ENCODE measurements at places on chromosomes 12 and 14. TPM values are rescaled to one million over a fixed set of nuclear protein-coding genes. Genes with fewer than 3 reads are reported as not detected.

GRCh38 chr12:81080431-81080983 is 2.6 kb downstream of the ACSS3 start:
- DNase-seq = no peak

- DNase-seq = no peak
Measured at GRCh38 chr14:103045371-103045869, 11.9 kb downstream of the CDC42BPB start.

- no peak for DNase-seq
Measured at GRCh38 chr14:35202195-35202594, 79.8 kb downstream of the PRORP start.

DNA sequence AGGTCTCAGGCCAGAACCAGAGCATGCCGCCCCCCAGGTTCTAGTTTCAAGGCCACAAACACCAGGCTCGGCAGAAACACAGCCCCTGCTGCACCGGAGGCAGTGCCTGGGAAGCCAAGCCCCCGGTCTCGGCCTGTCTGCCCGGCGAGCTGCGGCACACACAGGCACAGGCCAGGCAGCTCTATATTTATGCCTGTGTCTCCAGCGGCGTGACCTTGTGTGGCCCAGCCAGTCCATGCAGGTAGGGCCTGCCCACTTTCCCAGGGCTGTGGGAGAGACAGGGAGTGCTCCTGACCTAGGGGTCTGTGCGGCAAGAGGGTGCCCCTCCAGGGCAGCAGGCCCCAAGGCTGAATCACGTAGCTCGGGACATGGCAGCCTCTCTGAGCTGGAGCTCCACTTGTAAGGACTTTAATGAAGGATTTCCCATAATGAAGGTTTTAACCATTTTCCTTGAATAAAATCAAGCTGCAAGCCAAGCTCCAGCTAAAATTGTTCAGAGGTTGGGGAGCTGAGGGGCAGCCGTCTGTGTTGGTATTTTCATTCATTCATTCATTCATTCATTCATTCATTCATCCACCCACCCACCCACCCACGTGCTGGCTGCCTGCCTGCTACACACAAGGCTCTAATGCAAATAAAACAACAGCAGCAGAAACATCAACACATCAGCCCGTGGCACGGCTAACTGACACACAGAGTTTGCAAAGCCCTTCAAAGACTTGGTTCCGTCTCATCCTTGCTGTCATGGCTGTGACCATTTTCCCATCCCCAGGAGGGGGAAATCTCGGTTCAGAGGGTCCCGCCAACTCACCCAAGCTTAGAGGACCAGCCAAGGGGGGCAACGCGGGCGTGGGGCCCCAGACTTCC is 92.0 kb downstream of the RFLNA start:
- no peak for DNase-seq

DNA sequence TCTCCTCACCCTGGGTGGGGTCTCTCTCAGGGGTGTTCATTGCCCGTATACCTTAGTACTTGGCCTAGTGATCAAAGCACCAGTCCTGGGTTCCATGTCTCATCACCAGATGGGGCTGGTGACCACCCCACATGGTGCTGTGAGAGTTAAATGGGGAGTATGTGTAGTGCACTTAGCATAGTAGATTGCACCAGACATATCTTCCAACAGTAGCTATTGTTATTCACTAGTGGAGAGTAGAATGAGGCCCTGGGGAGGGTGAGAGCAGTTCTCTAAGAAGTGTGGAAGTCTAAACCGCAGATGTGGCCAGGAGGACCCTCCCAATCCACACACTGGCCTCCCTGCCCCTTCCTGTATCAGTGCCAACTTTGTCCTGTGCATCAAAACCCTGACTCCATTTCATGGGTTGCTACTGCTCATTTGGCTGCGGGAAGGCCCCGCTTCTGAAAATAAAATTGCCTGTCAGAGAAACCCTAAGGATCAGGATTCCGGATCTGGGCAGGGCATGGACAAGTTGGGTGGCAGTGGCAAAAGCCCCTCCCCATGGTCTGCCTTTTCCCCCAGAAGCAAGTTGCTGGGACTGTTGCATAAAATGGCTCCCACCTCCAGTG is 4.4 kb downstream of the CD9 start:
- DNase-seq = no peak

DNA sequence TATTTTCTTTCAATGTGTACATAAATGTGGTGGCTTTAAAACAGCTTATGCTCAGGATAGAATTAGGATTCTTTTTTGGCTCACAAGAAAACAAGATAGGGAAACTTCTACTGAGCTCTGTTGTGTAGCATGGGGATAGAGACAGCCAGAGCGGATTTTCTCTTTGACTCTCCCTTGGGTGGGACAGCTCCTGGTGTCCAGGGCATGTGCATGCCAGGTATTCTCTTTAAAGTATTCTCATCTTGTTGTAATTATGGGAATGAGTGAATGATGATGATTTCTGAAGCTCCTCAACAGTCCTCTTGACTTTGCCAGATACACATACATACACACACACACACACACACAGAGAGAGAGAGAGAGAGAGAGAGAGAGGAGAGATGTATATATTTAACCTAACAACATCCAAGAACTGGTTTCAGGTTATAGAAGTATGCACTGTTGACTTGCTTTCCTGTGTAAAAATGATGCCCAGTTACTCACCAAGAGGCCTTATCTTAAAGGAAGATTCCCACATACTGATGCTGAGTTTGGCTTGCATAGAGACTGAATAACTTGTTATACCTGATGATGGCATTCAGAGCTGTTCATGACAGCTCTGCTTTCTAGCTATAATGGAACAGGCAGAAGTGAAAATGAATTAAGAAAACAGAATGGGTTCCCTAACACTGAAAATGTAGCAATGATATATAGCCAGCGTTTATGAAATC is 387.5 kb downstream of the EGLN3 start:
- no peak for DNase-seq

DNA sequence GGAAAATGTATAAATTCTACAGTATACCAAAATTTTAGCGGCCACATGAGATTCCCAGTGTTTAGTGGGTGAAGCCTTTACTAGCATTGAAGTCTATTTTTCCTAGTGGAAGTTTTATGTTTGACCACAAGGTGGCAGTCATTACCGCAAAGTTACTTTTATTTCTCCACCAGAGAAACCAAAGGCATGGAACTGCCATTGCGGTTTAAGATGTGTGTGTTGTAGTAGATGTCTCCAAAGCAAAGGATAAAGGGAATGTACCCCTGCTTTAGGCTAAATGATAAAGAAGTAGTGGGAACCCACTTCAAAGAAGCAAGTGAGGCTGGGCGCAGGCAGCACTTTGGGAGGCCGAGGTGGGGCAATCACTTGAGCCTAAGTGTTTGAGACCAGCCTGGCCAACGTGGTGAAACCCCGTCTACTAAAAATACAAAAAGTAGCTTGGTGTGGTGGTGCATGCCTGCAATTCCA is 140.5 kb downstream of the PRKCH start:
- DNase-seq = no peak

DNA sequence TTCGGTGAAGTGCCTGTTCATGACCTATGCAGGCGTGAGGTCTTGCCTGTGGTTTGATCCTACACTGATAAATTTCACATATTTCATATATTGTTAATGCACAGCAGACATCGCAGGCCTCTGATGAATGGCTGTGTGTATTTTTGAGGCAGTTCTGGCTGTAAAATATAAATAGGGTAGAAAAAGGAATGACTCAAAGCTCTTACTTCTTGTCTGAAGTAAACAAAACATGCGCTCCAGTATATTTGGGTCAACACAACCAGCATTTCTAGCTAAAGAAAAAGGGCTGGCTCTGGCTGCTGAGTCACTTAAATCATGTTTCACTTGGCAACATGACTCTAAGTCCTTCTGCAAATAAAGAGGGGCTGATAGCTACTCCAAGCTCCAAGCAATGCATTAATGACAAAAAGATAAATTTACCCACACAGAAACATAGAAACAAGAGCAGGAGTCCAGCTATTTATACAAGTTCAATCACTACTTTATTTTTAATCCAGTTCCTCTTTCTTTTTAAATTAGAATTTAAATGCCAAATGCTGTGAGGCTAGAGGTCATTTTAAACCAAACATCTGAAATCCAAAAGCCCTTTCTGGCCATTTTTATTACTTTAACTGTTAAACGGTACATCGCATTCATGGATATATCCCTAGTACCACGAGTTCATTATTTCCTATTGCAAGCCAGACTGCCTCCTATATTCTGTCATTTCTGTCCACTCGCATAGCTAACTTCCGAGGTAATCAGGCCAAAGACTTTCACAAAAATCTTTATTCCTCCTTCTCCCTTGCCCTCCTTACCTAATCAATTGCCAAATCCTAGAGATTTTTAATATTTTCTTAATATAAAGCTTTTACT is 54.3 kb upstream of the TMCC3 start:
- DNase-seq = no peak

DNA sequence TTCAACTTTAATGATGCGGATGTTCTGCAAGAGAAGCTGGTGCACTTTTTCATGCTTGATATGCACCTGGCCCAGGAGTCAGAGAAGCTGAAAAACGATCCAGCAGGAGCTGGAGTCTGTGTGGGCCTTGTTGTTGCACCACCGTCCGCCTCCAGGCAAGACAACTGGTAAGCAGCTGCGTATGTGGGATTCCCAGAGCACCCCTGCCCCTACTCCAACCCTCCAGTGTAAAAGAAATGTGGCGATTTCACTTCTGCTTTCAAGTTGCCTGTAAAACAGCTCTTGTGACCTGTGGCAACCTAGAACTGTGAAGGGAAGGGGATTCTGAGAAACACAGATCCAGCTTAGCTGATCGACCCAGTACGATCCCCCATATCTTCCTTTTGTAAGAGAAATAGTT is 154.1 kb upstream of the PELI2 start:
- no peak for DNase-seq

- no peak for DNase-seq
Measured at GRCh38 chr12:123705935-123706334, 6.2 kb upstream of the ATP6V0A2 start.

- no peak for DNase-seq
Measured at GRCh38 chr12:39830171-39830570, 210.6 kb upstream of the ABCD2 start.

DNA sequence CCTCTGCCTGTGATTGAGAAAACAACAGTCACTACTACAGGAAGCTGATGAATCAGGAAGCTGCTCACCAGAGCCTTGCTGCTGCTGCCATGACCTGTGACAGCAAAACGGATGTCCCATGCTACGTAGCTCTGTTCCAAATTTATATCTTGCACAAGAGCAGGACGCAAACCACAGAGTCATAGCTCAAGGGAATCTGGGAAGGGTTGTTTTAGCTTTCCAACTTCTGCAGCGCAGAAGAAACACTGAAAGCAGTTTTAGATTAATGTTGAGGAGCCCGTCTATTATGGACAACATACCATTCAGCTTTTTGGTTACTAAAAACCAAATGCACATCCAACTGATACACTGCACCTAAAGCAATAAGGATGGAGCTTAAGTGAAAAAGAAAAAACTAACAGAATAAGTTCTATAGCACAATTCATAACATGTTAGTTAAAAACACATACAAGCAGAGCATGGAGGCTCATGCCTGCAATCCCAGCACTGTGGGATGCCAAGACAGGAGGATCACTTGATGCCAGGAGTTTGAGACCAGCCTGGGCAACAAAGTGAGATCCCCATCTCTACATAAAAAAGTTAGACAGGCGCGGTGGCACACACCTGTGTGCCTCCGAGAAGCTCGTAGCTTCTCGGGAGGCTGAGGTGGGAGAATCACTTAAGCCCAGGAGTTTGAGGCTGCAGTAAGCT is 1.7 kb upstream of the ANKRD33 start:
- no peak for DNase-seq

DNA sequence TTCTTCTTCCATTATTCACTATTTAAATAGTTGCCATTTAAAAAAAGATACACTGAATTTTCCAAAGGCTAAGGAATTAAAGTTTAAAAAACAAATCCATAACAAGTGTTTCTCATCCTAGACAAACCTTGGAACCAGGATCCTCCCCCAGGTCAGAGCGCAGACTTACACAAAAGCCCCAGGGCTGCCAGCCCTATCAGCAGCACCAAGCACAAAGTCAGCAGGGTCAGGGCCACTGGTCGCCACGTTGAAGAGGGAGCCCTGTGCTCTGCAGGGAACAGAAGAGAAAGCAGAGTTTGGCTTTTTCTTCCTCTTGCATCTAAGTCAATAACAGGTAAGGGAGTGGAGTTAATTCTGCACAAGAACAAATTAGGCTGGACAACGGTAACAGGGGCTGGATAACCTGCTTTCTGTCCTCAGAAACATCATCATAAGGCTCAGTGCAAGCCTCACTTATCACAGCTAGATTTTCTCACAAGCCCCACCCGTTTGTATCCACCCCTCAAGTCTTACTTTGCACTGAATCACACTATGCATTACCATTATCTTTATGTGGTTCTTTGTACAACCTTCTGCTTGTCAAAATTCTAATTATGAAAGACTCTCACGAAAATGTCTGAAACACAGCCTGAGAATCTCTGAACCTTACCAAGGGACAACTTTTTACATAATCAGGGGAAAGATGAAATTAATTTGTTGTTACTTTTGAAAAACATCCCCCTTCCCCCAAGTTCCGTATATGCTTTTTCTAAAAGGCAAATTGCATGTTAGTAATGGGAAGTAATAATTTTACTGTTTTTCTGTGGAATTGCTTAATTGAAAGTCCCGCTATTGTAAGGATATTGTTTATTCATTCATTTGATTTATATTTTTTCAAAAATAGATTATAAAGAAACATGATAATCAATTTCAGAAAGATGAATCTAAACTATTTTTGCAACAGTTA is 9.6 kb downstream of the CLEC1A start:
- DNase-seq = no peak

The OR4M1 gene
- total RNA-seq = not detected

- DNase-seq = no peak
Measured at GRCh38 chr12:44618946-44619345, 257.2 kb downstream of the NELL2 start.

GRCh38 chr14:33406766-33407165 is 468.1 kb downstream of the NPAS3 start:
- no peak for DNase-seq

- DNase-seq = no peak
Measured at GRCh38 chr14:72532686-72533454, 361.0 kb downstream of the DPF3 start.

DNA sequence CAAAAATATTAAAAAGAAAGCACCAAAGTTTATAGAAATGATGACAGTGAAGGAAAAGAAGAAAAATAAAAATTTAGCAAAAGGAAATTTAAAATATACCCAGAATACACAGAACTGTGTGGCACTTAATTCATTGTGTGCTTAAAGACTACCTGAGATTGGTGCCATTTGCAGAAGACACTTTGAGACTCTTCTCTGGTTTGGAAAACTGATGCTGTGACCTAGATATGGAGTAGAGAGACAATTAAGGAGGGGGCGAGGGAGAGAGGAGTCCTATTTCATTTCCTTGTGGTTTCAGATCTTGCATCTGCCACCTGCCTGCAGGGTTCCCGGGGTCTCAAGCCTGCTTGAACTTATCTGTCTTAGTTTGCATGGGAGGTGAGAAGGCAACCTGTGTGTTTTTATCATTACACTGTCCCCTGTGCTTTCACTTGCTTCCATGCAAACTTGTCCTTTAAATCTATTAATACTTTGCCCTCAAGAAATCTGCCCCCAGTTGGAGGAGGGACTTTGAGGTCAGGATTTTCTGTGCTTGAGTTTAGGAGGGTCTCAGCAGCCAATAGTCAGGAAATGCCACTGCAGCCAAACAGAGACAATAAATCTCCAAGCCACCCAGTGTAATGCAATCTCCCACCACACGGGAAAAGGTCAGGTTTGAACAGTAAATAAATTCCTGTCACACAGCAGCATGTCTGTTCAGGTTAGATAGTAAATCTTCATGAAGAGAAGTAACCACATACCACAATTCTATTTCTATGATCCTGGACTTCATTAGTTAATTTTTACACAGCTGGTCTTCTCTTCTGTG is 119.4 kb downstream of the CAND1 start:
- no peak for DNase-seq

Data from activated naive CD8-positive, alpha-beta T cell treated with anti-CD3 and anti-CD28 coated beads, Interleukin-2, amount 10 ng/mL, durations not matched to agents 7 days and 5 days (primary cell).